ENCODE measurements at places on chromosomes 5 and 9.

DNA sequence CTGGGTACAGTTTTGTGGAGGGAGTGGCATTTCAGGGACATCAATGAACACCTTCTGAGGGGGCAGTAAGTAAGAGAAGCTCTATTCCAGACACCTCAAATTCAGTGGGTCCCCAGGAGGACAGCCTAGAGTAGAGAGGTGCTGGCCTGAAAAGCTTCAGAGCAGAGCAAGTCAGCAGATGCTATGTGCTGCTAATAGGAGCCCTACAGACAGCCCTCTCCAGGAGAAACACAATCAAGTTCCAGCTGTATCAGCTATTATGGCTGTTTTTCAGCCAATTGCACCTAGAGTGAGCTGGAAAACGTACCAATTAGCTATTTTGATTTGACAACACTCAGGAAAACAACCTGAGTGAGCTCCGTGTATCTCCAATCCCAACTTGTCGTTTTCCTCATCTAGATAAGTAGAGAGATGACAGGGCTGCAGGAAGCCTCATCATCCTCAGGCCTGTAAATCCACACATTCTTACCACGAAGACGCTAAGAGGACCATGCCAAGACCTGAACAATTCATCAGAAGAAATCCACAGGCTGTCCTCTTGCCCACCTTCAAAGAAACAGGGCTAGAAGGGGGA is 104.9 kb downstream of the PIK3R1 start:
- DNase-seq = no peak

DNA sequence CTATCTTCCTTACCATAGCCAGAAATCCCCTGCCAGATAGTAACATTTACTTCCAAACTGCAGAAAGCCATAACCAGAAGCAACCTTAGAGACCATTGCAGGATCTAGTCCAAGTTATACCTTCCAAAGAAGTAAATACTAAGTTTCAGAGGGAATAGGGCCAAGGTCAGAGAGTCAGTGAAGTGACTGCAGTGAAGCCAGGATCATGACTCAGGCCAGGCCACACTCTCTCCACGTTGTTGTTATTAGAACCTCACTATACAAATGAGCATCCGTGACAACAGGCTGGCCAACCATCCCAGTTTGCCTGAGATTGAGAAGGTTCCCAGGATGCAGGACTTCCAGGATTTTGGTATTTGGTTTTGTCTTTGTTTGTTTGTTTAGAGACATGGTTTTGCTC is 11.3 kb downstream of the ERAP1 start:
- DNase-seq = no peak

- no peak for DNase-seq
Observed at GRCh38 chr5:177984584-177985206, 11.3 kb downstream of the PROP1 start.

GRCh38 chr5:178249191-178249989 is 16.8 kb upstream of the PHYKPL start:
- DNase-seq = no peak

- no peak for DNase-seq
Observed at GRCh38 chr5:96680759-96681470, 18.7 kb downstream of the CAST start.

- no peak for DNase-seq
Observed at GRCh38 chr5:131005963-131006684, 158.9 kb downstream of the HINT1 start.

- DNase-seq = no peak
Observed at GRCh38 chr9:132031467-132032237, 48.0 kb downstream of the MED27 start.
